ENCODE measurements at places on chromosomes 3 and 15.
A peak's percentile ranks its signal among the peaks of the same experiment; 100 is the strongest.

DNA sequence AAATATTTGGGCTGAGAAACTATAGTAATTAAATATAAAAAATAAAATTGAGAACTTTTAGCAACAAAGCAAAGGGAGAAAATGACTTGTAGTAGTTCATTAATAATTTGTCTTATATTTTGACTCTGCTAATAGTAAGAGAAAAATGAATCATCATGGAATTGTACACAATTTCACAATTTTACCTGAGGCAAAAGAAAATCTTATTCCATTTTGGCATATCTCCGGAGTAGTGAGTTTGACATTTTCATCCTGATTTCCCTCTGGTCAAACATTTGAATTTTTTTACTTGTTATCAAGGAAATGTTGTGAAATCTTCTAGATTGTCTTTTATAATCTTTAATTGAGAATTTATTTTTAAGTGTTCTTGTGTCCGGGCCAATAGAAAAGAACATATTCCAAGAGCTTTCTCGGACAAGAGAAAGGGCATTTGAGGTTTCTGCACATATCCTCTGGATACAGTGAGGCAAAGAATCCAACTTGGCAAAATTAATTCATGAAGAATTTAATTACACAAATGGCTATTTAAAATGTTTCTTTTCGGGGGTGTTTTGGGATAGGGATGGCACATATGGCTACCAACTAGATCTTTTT, 89.3 kb upstream of the IGSF10 start:
- no peak for DNase-seq

DNA sequence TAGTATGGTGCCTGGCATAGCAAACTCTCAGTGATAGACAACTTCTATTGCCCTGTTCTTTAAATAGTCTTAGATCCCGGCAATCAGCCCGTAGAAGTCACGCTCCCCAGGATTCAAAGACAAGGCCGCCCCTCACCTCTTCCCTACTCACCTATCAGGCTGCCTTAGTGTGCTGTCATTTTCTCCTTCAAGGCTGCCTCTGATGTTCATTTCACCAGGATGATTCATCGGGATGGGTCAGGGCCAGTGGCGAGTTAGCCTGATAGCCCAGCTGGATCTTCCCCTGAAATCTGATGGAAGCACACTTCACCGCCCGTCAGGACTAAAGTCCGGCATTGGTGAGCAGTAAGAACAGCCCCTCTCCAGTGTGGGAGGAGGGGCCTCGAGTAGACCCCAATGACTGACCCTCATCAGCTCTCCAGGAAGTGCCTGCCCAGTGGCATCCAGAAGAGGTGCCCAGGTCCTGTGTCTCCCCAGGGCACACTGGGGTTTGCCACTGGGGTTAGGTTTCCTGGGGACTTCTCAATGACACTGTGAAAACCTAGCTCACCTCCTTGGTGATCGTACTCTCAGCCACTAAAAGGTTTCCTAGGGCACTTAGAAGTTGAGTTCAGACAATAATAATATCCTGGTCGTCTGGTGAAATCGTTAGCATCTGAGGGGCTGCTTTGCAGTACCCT, 37.5 kb downstream of the TPM1 start:
- no peak for DNase-seq

- no peak for DNase-seq
Observed at GRCh38 chr3:56131974-56132590, 336.2 kb downstream of the ERC2 start.

GRCh38 chr15:85955501-85956391, 123.9 kb upstream of the AGBL1 start:
- DNase-seq, result no peak

GRCh38 chr3:111321786-111322185, 220.2 kb upstream of the CD96 start:
- DNase-seq, result no peak

GRCh38 chr3:46642971-46643370, 30.6 kb downstream of the FAM240A start:
- no peak for DNase-seq

GRCh38 chr15:90184119-90184785, 16.9 kb upstream of the SEMA4B start:
- DNase-seq, result peak; percentile 34

- DNase-seq, result no peak
Observed at GRCh38 chr3:138842483-138843188, 7.9 kb upstream of the PIK3CB start.

DNA sequence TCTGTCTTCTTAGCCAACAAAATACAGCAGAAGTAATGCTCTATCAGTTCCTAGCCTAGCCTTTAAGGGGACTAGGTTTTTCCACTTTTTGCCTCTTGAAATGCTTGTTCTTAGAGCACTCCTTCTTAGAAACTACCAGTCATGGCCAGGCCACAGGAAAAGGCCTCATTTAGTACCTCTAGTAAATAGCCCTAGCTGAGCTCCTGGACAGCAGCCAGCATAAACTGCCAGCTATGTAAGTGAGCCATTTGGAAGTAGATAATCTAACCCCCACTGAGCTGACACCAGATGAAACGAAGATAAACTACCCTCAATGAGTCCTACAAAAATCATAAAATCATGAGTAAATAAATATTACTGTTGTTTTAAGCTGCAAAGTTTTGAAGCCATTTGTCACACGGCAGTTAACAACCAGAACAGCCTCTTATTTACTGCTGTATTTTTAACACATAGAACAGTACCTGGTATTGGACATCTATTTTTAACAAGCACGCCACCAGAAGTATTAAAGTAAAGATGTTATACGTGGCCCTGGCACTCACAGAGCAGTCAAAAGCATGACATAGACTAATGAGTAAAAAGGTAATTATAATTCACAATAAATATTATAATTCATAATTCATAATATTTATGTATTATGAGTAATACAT, 12.0 kb downstream of the TBC1D5 start:
- DNase-seq, result no peak

DNA sequence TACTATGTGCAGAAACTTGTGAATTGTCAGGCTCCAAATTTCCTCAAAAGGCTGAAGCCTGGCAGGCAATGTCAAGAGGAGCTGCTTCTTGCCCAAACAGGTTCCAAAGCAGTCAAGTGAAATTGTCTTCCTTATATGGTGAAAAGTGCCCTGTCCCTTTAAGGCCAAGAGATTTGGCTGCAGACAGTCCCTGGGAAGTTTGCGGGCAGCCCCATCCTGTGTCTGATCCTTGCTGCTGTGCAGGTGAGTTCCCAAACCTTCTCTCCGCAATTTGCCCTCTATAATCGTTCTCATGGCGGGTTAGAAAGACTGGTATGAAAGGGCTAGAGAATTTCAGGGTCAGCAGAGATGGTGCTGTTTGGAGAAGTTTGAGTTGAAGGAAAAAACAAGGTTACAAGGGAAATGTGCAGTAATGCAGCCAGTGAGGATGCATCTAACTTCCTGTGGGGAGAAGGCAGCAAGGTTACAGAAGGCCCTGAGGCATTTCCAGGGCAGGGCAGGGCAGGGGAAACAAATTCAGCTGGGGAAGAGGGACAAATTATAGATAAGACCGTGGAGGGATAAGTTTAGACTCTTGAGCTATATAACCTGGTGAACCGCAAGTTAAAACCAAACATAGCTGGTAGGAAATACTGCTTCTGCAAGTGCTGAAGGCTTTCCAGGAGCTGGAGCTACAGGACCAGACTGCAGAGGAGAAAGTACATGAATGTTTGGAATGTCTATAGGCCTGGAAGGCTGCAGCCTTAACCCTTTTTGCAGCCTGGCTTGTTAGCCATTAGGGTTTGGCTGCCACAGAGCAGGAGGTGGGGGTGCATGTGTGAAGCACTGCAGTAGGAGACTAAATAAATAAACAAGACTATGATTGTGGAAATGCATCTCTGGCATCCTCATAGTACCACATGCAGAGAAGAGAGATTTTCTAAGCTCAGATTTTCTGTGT, 256.2 kb upstream of the IL12A start:
- DNase-seq, result no peak

DNA sequence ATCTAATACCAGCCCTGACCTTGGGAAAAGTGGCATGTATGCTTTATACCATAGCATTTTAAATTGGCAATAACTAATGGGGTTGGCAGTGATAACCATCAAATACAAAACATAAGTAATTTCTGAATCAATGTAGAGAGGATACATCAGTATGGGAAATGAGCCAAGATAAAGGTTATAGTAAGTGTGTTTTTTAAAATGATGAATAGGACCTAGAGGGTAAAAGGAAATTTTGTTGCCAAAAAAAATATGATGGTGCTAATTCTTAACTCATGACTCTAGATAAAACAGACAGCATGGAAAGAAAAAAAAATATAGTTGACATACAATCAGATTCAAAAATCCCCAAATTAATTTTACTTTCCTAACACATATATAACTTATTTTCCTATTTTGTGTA, 75.4 kb upstream of the ROBO1 start:
- DNase-seq, result no peak

DNA sequence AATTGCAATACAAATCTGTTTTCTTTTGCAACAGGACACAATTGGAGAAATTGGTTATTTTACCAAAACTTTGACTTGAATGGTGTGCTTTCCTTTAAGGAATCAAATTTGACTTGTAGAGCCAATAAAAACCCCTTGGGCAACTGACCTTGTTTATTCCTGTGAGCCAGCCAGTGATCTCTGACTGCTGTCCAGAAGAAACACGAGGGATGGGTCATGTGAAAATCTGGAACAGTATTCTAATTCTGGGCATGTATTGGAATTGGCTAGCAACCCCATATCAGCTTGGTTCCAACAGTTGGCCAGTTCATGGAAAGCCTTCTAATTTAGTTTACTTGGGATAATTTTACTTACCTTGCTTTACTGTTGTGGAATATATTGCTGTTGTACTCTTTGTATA, 19.1 kb upstream of the HHATL start:
- DNase-seq, result no peak

GRCh38 chr15:51842852-51843737, 13.6 kb downstream of the TMOD3 start:
- no peak for DNase-seq

DNA sequence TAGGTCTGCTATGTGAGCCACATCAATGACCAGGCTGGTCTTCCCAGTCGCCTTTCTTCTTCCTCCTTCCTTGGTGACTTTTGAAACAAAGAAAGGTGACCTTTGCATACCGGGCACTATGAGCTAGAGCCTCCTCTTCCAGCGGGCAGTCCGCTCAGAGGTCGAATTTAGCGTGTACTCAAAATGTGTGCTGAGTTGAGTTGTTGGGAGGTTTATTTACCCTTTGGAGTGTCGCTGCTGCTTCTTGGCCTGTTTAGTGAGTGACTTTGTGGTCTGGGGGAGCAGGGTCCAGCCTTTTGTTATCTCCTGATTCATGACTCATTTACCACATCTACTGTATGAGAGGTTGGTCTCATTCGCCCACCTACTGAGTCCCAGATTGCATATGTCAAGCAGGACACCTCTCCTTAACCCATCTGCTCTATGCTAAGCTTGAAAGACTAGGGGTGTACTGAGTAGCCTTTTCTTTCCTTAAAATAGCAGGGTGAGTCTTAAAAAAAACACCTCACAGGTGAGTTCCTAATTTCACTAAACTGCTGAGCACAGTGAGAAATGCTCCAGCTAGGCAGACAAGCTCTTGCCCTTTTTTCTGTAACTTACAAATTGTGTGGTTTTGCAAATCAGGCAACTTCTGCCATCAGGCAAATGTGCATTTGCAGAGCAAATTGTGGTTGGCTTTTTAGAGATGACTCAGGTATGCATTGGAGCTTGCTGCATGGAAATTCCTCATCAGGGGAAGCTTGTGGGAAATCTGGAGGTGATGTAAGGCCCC, 3.2 kb upstream of the SIAH2 start:
- no peak for DNase-seq

Measured in amygdala (tissue), 56 donors.